CD8-positive, alpha-beta T cell (primary cell): ENCODE measurements at places on chromosomes 3 and 15.

- no peak for DNase-seq
These were observed 186.0 kb upstream of the LPP start for GRCh38 chr3:187967993-187968392.

- no peak for DNase-seq
These were observed 472.3 kb upstream of the CBLB start for GRCh38 chr3:106341087-106341486.

GRCh38 chr15:58513726-58514336 is 82.0 kb downstream of the LIPC start:
- no peak for DNase-seq

GRCh38 chr15:87648278-87648677 is 608.3 kb downstream of the NTRK3 start:
- no peak for DNase-seq

- DNase-seq: no peak
These were observed 11.7 kb upstream of the CP start for GRCh38 chr3:149233323-149233722.

GRCh38 chr15:89870688-89871288 is 23.0 kb downstream of the AP3S2 start:
- DNase-seq: no peak

GRCh38 chr3:171125010-171125409 is 98.5 kb upstream of the SLC2A2 start:
- DNase-seq: no peak

DNA sequence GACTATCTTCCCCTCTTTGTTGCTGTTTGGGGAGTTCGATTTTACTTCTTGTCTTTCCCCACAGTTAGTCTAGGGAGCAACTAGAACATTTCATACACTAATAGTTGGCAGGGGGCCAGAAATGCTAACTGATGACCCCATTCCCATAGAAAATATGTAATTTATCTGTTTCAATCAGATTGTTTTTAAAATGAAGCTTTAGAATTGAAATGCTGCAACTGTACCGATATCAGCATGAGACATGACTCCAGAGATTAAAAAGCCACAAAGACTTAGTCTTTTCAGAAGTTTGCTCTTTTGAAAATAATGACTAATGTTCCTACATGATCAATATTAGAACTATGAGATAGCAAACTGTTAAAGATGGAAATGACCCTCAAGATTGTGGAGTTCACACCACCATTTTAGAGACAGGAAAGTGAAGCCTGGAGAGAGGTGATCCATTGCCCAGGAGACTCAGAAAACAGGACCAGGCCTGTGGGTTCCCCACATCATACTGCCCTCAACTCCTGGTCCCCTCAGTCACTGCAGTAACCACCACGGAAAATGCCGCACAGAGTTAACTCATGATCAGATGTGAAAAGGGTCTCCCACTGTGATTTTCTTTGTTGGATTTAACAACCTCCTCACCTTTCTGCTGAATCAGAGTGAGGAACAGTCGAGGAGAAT is 130.3 kb downstream of the CHDH start:
- DNase-seq: no peak

DNA sequence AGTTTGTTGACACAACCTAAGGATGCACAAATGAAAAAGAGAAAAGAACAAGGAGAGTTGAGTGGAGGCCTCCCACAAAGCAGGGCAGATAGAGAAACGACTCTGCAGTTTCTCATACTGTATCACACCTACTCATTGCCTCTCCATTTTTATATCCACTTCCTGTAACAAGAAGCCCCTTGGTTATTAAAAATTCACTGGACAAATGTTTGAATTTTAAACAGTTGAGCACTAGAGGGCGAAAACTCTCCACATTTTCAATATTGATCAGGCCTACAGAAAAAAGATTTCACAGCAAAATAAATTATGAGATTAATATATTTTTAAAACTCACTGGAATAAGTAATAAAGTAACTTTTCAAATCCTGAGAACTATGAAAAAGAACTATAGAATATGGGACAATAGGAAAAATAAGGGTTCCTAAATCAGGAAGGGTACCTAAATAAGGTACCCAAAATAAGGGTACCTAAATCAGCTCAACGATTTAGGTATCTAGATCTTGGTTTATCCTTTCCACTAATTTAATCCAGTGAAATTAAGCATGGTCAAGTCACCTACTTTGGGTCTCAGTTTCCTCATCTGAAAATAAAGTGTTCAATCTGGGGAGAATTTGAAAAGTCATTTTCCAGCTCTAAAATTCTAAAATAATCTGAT is 47.0 kb upstream of the PPIB start:
- no peak for DNase-seq

DNA sequence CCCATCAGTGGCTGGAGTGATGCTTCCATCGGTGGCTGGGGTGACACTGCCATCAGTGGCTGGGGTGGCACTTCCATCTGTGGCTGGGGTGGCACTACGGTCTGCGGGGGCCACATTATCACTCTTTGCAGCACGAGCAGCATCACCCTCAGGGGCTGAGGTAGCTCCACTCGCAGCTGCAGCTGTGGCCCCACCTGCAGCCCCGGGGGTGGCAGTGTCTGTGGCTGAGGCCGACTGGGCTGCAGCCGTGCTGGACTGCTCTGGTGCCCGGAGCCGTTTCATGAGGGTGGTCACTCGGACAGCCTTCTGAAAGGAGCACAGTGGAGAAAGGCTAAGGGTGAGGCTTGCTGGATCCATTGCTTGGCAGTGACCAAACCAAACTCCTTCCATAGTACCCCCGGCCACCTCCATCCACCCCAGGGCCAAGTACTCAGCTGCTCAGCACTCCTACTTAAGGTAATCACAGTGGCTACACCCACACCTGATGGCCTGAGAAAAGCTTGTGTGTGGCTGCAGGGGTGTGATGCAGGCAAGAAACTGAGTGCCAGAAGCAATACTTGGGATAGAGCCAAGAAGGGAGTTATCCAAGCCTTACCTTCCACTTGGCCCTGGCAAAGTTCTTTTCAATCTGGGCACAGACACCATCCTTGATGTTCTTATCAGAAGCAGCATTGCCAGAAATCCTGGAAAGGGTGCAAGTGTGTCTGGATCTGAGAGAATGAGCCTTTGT is 3.4 kb upstream of the TRAIP start:
- no peak for DNase-seq

DNA sequence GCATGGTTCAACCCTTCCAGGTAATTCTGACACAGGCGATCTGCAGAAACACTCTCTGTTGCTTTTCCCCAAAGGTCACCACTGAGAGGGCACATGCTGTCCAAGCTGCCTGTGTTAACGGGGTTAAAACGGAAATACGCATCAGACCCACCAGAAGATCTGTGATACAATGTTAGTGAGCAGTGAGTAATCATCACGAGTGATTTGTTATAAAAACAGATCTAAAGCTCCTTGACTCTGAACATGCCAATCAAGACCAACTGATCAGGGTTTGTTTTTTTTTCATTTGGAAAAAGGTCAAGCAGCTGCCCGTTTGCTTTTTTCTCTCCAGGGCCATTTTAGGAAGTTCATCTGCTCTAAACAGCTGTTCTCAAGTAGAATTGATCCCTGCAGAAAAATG is 43.2 kb downstream of the FGF12 start:
- DNase-seq: no peak

DNA sequence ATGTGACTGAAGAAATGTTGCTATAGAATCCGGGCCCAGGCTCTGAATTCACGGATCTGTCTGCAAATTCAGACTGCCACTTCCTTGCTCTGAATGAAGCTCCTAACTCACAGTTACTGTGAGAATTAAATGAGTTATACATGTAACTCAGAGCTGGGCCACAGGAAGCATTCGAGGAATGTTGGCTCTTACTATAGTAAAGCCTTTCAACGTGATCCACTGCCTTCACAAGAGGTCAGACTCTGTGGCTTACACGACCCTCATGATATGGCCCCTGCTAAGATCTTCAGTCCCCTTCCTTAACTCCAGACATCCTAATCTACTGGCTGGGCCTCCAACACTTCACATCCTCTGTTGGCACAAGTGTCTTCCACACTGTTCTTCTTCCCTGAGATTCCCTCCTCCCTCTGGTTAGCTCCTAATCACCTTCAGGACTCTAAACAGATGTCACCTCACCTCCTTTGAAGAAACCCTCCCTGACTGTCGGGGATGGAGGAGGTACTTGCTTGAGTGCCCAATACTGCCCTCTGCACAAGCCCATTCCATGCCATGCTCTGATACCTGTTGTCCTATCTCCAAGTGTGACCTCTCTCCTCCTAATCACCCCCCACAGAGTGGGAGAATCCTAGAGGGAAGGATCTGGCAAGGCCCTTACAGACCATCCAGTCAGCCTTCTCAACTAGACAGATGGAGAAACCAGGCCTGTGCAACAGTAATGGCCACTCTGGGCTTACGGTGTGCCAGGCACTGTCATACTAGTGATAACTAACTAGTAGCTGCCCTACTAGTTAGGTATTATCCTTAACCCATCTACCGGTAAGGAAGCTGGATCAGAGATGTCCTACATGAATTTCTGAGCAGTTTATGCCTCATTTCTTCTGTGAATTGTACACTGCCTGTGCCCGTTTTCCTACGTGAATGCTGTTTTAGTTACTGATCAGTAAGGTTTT is 1.3 kb downstream of the ACTR8 start:
- no peak for DNase-seq

DNA sequence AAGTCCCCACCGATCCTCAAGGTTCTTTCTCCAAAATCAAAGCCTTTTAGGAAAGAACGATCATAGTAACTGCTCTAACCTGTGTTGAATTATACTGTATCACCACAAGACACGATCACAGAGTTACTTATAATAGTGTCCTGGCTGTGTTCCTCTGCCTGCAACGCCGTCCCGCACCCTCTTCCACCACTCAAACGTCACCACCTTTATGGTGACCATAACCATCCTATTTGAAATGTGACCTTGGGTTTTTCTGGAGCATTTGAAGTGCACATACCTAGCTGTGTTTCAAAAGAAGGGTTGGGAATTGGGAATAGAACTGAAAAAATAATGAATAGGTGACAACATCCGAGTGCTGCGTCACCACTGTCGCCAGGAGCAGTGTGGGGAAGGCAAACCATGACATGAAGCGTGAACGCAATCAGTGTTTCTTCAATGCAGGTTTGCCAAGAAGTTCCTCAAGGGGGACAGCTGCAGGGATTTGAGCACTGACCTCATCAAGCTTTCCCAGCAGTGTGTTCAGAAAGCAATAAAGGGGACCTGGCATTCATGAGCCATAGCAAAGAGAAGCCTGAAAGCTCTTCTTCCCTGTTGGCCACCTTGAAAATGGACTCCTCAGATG is 769 bp upstream of the SELENOS start:
- no peak for DNase-seq

- DNase-seq: no peak
These were observed 100.5 kb downstream of the XXYLT1 start for GRCh38 chr3:195170496-195170895.
